ENCODE measurements at places on chromosomes 5 and 9.
A peak's percentile ranks its signal among the peaks of the same experiment; 100 is the strongest.

DNA sequence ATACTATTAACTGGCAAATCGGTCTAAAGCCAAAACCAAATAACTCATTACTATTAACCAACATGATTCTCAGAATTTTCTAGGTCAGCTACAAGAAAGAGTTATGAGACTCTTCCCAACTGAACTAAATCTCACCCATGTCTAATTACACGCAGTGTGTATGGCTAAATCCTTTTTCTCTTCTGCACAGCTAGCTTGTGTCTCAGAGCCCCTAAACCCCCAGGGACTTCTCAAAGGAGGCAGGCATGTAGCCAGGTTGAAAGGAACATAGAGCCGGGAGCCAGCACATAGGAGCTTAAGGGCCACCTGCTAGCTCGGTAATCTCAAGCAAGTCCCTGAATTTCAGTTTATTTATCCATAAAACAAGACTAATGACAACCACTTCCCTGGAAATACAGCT, 2.2 kb upstream of the GZMK start:
- DNase-seq: no peak

DNA sequence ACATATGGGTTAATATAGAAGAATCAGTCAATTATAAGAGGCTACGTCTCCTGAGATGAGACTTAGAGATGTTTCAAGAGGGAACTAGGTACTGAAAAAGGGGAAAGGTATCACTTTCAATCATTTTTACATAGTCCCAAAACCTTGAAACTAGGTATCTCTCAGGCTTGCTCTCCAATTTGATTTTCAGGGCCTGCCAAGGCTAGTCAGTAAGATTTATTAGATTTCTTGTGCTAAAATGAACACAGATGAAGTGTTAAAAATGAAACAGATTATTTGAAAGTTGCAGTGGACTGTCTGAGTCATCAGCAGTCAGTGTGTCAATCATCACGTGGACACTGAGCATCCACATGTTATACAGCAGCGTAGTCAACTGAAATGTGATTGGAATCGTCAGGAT, 591.1 kb downstream of the DTWD2 start:
- no peak for DNase-seq

- DNase-seq: peak; percentile 70
Measured at GRCh38 chr9:112487008-112487798, 576 bp downstream of the KIAA1958 start.

GRCh38 chr9:134230092-134230941, 66.0 kb upstream of the RNU6ATAC start:
- no peak for DNase-seq

DNA sequence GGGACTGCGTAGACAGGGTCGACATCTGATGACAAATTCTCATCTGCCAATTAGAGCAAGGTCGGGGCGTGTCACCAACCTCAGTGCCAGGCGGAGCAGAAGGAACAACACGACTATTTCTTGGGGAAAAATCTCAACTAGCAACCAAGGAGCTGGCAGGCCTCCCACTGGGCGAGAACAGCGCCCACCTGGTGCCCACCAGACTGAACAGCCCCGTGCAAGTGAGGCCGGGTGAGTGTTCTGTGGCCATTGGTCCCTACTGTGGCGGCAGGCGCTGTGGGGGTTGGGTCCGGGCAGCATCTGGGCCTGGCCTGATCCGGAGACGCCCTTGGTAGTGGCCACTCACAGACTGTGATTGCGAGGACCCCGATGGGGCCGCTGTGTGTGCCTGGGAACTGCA, 11.5 kb downstream of the NOTCH1 start:
- DNase-seq: no peak

DNA sequence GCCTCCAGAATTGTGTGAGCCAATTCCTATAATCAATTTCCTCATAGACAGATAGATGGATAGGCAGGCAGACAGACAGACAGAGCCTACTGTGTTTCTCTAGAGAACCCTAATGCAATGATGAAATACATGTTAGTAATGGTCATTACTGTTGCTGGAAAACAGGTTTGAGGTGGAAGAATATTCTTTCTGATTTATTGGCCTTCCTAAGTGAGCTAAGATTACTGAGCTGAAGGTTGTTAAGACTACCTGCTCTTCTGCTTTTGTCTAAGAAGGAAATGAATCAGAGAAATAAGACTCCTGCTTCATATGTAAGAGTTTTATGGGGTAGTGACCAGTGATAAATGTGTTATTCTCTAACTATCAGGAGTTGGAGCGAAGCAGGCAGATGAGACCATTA, 219.9 kb downstream of the ELAVL2 start:
- DNase-seq: no peak

GRCh38 chr9:77455312-77455927, 192.7 kb downstream of the GNA14 start:
- no peak for DNase-seq

- DNase-seq: no peak
Measured at GRCh38 chr5:116137544-116138378, 52.9 kb downstream of the COMMD10 start.

GRCh38 chr9:87498046-87498810, 561 bp downstream of the DAPK1 start:
- no peak for DNase-seq

DNA sequence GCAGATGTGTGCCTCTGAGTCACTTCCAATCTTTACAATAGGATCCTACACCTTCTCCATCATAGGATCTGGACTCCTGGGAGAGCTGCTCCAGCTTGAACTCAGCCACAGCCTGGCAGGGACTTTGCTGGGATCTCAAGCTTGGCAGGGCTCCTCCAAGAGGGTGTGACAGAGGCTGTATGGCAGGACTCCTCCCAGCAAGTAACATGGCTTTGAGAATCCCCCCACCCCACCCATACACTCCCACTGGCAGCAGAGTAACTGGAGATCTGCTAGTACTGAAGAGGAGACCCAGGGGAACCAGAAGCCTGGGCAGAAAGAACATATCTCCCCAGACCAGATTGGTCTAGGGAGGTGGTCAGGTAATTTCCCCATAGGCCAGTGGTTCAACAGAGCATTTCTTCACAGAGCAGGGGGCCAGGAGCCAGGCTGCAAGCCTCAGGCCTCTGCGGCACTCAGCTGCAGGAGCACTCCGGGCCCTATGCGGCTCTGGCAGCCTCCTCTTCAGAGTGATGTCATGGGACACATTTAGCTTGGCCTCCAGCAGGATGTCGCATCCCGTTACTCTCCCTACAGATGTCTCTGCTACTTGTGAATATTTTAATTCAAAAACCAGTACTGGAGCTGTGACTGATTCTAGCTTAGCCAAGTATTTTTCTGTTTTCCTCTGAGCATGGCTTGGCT, 1.7 kb upstream of the ACSL6 start:
- DNase-seq: peak; percentile 11

DNA sequence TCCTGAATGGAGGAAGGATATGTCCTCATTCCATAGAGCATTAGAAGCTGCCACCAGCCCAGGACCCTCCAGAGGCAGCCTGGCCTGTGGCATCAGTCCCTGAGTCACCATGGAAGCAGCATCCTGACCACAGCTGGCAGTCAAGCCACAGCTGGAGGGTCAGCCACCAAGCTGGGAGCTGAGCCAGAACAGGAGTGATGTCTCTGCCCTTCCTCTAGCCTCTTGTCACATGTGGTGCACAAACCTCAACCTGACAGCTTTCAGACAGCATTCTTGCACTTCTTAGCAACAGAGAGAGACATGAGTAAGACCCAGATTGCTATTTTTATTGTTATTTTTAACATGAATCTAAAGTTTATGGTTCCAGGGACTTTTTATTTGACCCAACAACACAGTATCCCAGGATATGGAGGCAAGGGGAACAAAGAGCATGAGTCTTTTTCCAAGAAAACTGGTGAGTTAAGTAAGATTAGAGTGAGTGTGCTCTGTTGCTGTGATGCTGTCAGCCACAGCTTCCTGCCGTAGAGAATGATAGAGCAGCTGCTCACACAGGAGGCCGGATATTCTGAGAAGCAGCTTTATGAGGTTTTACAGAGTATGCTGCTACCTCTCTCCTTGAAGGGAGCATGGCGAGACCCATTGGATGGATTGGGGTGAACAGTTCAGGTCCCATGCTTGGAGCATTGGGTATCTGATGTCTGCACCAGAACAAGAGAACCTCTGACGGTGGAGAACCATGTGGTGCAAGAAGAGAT, 13.0 kb upstream of the CYFIP2 start:
- peak; percentile 62 for DNase-seq

DNA sequence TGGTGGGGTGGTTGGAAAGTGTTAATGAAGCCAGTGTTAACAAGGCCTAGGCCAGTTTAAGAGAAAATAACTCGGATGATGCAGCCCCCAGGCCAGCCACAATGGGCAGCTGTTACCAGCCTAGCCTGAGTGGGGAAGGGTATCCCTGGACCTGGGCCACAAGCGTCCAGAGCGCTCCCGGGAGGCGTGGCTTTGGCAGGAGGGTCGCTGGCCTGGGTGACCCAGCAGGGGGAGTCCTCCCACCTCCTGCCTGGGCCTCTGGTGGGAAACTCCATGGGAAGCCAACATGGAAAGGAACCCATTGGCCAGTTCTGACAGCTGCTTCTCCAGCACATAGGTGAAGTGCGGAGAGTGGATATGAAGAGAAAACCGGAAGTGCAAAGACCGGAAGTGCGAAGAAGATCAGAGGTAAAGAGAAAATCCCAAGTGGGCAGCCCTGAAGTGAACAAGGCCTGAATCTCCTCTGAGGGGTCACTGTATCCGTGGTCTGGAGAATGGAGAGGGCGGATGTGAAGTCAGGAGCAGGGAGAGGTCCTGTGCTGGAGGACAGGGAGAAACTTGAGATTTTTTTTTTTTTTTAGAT, 79.0 kb downstream of the ADCY2 start:
- no peak for DNase-seq

DNA sequence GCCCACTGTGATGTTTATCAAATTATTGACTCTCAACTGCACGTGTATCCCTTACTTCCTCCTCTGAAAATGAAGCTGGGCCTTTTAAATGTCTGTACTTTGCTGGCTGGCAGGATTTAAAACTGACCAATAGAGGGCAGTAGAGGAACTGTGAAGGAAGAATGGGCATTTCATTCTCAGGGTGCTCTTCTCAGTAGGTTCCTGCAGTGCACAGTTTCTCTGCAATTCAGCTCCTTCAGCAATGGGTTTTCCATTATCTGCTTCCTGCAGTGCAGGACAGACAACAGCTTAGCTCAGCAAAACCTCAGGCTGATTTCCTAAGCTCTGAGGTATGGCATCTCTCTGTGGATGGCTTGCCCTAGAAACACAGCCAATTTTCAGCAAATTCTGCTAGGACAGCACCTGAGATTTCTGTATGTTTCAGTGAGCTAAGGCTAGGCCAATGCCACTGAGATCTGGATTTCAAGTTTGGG, 298.4 kb upstream of the PRDM9 start:
- DNase-seq: no peak

Measured in naive thymus-derived CD8-positive, alpha-beta T cell (primary cell).